ENCODE measurements at places on chromosomes 13 and 19.

DNA sequence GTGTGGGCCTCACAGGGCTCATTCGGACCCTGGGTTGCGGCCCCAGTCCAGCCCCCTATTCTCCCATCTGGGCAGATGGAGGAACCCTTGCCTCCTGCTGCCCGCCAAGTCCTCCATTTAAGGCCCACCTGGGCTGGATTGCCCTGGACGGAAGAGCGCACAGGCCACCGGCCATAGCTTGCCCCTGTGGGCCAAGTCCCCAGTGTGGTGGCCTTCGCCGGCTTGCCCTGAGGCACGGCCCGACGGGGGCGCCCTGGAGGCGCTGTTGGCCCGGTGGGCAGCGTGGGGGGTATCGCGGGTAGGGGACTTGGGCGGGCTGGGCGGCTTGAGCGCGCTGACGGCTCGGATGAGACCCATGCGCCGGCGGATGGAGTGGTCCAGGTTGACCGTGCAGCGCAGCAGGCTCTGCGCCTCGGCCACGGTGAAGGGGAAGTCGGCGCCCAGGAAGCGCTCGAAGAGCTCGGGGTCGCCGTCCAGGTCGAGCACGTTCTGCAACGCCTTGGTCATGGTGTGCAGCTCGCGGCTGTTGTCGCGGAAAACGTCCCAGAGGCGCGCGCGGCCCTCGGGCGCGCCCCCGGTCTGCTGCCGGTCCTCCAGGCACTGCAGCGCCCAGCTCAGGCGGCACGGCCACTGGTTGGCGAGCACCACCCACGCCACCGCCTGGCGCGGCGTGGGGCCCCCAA lies 8.8 kb downstream of the NKPD1 start:
- DNase-seq: no peak

- peak; percentile 79 for DNase-seq
Observed at GRCh38 chr13:59531571-59532091, 632.1 kb downstream of the DIAPH3 start.

GRCh38 chr19:13840305-13841085 lies 36.4 kb upstream of the NANOS3 start:
- DNase-seq: no peak

DNA sequence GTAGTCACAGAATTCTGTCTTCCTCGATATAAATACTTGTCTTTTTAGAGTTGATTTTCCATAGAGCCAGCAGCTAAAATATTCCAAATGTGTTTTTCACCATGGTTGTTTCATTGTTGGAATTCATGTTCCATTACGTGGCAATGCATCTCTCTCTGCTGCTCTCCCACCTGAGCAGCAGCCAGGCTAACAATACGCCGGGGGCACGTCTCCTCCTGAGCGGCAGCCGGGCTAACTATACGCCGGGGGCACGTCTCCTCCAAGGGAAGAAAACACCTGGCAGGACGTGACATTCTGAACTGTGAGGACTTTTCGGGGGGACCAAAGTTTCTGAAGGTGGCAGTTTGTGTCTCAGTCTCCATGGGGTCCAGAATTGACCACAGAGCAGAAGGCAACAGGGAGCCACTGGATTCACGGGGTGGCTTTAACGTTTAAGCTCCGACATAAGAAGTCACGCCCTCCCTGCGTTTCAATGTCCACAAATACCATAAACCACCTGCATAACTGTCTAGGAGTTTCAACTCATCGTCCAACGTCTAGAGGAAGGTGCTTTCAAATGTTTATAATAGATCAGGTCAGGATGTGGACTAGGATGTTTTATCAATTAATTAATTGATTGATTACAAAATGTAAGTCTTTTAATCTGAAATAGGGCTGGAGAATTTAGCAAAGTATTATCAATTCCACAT lies 15.1 kb downstream of the PLPP2 start:
- DNase-seq: no peak

DNA sequence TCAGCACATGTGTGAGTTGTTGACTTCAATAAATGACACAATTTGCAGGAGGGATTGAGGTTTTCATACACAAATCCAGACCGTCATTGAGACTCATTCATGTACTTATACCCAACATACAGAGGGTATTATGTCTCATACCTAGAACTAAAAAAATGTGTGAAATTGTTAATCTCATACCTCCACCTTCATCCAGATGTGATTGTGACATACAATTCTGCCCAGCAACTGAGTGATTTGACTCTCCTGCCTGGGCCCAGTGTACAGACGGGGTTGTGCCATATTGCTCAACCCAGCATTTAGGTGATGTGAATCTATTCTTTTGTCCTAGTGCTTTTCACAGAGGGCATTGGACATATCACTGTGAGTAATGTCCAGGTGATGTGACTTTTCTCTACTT lies 12.6 kb upstream of the ZNF681 start:
- no peak for DNase-seq

GRCh38 chr13:87107651-87108050 lies 563.5 kb upstream of the SLITRK5 start:
- no peak for DNase-seq

DNA sequence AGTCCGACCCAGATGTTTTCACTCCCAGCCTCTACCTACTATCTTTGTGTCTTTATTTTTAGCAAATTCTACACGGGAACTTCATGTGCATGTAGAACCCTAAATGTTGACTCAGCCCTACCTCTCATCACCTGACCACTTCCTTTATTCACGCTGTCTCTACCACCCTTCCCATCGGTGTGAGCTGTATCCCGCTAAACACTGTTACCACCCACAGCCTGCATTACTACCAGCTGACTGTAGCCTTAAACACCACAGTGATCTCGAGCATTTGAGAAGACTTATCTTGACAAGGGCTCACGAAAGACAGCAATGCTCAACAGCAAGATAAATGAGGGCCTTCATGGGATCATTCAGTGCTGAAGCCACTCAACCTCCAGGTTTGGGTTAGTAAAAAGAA lies 15.1 kb downstream of the NCR1 start:
- DNase-seq: no peak

DNA sequence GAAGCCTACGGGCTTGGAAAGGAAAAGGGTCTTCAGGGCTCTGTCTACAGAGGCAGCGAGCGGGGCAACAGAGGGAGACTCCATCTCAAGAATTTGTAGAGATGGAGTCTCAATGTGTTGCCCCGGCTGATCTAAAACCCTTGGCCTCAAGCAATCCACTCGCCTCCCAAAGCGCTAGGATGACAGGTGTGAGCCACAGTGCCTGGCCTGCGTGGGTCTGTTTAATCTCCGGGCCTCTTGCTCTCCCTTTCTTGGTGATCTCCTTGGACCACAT lies 8.1 kb downstream of the RPS9 start:
- no peak for DNase-seq

- DNase-seq: no peak
Observed at GRCh38 chr13:55069746-55070145, 2041.1 kb downstream of the OLFM4 start.

- DNase-seq: no peak
Observed at GRCh38 chr13:23081220-23081619, 99.6 kb upstream of the SGCG start.
